Heart left ventricle (tissue), 16 donors: ENCODE measurements at places on chromosomes 13 and 19. TPM values are rescaled to one million over a fixed set of nuclear protein-coding genes. Genes with fewer than 3 reads are reported as not detected.

The DPF1 gene
- 1.2 TPM for total RNA-seq

The ATXN8OS gene
- not detected for total RNA-seq

The IZUMO4 gene
- total RNA-seq: 2.8 TPM

DNA sequence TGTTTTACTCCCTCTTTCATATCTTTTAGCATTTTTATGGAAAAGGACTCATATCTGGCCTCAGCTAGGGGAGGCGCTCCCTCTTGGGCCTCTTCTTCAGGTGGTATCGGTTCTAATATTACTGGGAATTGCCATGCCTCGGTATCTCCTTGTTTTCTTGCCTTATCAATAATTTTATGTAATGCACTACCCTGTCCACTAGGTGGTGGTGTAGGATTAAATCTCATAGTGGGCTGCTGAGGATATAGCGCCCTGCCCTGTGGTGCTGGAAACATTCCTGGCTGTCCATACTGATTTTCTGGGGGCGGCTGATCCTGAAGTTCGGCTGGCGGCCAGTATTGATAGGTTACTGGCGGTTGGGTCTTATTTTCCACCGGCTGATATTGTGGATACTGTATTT is 35.8 kb downstream of the ZNF420 start:
- H3K27me3 ChIP-seq: no peaks in the 10 kb centered on the region
- H3K4me3 ChIP-seq: no peak overlapping the region
- H3K4me1 ChIP-seq: no peaks in the 10 kb centered on the region
- peaks cover 16% of the 10 kb centered on the region for H3K36me3 ChIP-seq
- DNase-seq: no peak
- no peak overlapping the region for H3K27ac ChIP-seq

DNA sequence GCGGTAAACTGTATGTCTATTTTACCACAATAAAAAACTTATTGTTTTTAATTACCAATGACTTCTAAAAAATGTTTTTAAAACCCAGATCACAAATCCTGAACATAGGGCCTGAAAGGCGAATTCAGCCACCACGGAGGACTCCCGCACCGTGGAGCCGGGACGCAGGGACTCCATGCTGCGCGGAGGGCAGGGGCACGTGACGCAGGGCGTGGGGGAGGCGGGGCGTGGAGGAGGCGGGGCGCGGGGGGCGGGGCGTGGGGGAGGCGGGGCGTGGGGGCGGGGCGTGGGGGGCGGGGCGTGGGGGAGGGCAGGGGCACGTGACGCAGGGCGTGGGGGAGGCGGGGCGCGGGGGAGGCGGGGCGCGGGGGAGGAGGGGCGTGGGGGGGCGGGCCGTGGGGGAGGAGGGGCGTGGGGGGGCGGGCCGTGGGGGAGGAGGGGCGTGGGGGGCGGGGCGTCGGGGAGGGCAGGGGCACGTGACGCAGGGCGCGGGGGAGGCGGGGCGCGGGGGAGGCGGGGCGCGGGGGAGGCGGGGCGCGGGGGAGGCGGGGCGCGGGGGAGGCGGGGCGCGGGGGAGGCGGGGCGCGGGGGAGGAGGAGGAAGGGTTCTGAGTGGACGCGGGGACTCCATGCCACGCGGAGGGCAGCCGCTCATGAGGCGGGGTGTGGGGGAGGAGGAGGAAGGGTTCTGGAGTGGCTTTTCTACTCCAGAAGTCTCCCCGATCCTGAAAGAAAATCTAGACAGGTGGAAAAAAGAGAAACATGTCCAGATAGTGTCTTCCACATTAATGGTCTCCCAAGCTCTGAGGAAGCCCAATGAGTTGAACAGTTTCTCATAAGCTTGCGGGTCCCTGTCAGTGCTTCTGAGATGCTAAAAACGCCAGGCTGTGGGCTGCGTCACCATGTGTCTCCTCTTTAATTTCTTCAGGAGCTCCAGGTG is 4.4 kb upstream of the PROZ start:
- H3K27ac ChIP-seq: peak overlapping the region; percentile 89
- peak; percentile 83 for DNase-seq
- H3K36me3 ChIP-seq: no peaks in the 10 kb centered on the region
- H3K4me1 ChIP-seq: peaks cover 24% of the 10 kb centered on the region

DNA sequence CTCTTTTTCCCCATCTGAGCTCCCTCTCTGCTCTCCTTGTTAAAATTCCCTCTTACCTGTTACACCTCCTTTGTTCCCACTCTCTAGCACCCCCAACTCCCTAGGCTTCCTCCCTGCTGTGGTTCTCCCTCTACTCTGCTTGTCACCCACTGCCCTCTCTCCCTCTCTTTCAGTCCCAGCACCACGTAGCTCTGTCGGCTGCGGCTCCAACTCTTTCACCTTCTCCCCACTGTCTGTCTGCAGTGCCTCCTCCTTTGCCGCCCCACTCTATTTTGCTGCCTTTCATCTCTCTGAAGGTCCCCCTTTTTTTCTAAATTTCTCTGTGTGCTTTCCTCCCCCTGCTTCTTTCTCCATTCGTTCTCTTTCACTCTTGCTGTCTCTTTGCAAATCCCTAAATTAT is 1.1 kb downstream of the ZNF836 start:
- no peaks in the 10 kb centered on the region for H3K27me3 ChIP-seq
- H3K27ac ChIP-seq: no peak overlapping the region
- peak overlapping the region; percentile 88 for H3K4me3 ChIP-seq

DNA sequence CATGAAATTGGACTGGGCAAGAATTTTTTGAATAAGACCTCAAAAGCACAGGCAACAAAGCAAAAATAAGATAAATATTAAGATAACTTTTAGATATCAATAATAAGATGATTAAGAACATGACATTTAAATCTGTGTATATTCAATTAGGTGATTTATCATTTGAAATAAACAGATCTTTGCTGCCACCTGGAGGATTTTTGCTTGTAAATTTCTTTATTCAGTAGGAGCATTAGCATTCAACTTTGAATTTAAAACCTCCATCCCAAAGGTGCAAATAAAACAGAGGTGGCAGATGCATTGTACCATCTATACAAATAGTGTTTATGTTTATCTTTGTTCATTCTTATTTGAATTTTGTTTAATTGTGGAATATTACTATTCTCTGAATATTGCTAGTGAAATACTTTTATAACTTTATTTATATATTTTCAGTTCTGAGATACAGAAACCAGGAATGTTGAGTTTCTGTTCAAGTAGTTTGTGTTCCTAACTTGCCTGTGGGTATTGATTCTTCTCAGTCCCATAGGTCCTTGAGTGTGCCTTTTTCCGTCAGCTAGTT is 20.9 kb downstream of the COG6 start:
- no peak overlapping the region for H3K4me3 ChIP-seq
- peaks cover 40% of the 10 kb centered on the region for H3K36me3 ChIP-seq
- H3K27me3 ChIP-seq: no peaks in the 10 kb centered on the region
- no peak overlapping the region for H3K27ac ChIP-seq

DNA sequence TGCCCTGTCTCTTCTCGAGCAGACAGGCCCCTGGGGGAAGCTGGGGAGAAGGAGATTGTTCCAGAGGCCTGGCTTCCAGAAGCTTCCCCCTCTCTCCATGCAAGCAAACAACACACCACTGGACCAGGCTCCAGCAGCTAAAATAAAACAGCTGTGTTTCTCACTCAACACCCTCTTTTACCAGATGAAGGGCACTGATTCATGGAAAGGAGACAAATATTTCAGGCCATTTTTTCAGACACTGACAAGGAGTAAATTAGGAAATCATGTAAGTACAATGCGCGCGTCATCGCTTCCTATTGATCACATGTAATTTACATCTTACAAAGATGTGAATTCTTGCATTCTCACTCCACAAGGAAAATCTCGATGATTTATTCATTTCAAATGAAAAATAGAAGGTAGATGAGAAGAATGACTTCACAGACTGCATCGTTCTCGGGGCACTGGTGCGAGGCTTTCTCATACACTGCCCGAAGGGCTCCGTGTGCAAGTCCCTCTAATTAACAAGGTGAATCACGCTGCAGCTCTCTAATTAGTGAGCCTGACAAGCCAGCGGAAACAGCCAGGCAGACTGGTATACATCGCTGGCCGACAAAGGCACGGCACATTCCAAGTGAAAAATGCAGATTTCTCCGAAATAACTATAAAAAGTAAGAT is 153.6 kb downstream of the KCTD15 start:
- no peak overlapping the region for H3K4me3 ChIP-seq
- no peaks in the 10 kb centered on the region for H3K4me1 ChIP-seq
- no peak overlapping the region for H3K27ac ChIP-seq
- no peaks in the 10 kb centered on the region for H3K27me3 ChIP-seq

DNA sequence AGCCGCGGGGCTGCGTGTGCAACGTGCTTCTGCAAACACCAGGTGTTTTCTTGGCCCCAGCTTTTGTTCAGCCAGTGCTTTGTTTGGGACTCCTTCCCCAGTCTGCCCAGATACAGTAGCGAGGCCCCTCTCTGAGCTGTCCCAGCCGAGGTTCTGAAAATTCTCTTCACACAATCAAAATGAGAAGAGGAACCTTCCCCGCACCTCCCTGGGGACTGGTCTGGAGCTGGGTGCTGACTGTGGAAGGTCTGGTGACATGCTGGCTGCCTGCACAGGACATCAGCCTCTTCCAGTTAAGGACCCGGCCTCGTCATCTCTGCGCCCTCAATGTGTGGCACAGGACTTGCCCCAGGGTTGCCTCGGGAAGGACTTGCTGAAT is 4.2 kb downstream of the ATP4A start:
- no peaks in the 10 kb centered on the region for H3K36me3 ChIP-seq
- no peak overlapping the region for H3K4me3 ChIP-seq
- H3K4me1 ChIP-seq: peaks cover 7% of the 10 kb centered on the region

DNA sequence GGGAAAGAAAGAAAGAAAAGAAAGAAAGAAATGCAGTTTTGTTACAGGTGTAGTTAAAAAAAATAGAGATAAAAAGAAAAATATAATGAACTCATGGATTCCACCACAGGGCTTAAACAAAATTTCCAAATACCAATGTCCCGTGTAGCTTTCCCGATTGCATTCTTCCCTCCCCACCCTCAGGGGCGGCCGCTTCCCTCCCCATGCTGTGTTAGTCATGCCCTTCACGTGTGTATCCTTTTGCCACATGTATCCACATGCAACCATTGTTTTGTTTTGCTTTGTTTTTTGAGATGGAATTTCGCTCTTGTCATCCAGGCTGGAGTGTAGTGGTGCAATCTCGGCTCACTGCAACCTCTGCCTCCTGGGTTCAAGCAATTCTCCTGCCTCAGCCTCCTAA is 3.6 kb upstream of the KMT5C start:
- no peak overlapping the region for H3K27ac ChIP-seq
- no peaks in the 10 kb centered on the region for H3K27me3 ChIP-seq
- H3K4me1 ChIP-seq: peaks cover 11% of the 10 kb centered on the region
- H3K36me3 ChIP-seq: no peaks in the 10 kb centered on the region
- DNase-seq: no peak

GRCh38 chr19:15248648-15249527 is 16.6 kb upstream of the EPHX3 start:
- peaks cover 83% of the 10 kb centered on the region for H3K36me3 ChIP-seq
- peak; percentile 93 for DNase-seq
- H3K27ac ChIP-seq: peak overlapping the region; percentile 97
- peak overlapping the region; percentile 18 for H3K4me3 ChIP-seq

DNA sequence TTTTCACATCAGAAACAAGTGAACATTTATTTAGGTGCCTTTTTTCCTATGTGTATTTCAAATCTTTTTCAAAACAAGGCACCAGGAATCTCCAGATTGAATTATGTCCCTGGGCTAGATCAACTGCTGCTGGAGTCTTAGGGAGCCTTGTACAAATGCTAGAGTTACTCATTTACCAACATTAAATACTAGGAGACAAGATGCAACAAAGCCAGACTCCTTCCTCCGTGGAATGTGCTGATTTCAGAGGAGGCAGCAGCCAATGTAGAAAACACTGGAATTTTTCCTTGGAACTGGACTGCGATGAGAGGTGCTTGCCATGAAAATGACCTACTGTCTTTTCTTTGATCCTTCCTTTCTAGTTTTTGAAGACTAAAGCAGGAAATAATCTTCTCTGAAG is 1514.7 kb upstream of the MIR17HG start:
- H3K27ac ChIP-seq: no peak overlapping the region
- no peak for DNase-seq
- no peaks in the 10 kb centered on the region for H3K4me1 ChIP-seq
- H3K36me3 ChIP-seq: no peaks in the 10 kb centered on the region
- no peak overlapping the region for H3K4me3 ChIP-seq

DNA sequence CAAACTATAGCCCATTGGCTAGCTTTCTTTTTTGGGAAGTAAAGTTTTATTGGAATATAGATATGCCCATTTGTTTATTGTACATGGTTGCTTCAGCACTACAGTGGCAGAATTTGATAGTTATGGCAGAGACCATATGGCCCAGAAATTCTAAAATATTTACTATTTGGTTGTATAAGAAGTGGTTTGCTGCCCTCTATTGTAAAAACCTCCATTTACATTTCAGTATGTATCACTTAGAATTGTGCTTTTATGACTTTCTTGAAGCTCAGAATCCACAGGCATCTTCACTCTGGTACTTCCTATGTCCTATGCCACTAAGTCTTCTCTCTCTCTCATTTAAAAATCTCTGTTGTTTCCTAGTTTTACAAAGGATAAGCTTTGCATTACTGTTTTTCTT is 37.7 kb downstream of the DLEU7 start:
- no peaks in the 10 kb centered on the region for H3K36me3 ChIP-seq
- no peak for DNase-seq
- peaks cover 5% of the 10 kb centered on the region for H3K4me1 ChIP-seq
